ENCODE measurements at places on chromosomes 1 and 21. TPM values are rescaled to one million over a fixed set of nuclear protein-coding genes. Genes with fewer than 3 reads are reported as not detected.
A peak's percentile ranks its signal among the peaks of the same experiment; 100 is the strongest.

The NHLH2 gene
- total RNA-seq = not detected

- DNase-seq = no peak
These were observed 222.6 kb downstream of the DNAH14 start for GRCh38 chr1:225152061-225152460.

The SPRR4 gene
- not detected for total RNA-seq

The DESI2 gene
- 29.6 TPM for total RNA-seq

The SLAMF9 gene
- total RNA-seq = 1.3 TPM

GRCh38 chr21:17690078-17690494 lies 77.4 kb upstream of the BTG3 start:
- no peak for DNase-seq

The MX1 gene
- 107 TPM for total RNA-seq

The KIF26B gene
- total RNA-seq = 1.1 TPM

GRCh38 chr1:185734929-185735700 lies 924 bp downstream of the HMCN1 start:
- no peak for DNase-seq

- DNase-seq = no peak
These were observed 108.9 kb upstream of the POGK start for GRCh38 chr1:166730299-166730888.

The LEFTY2 gene
- not detected for total RNA-seq

The VWA1 gene
- 12.1 TPM for total RNA-seq

The SERINC2 gene
- 1.4 TPM for total RNA-seq

The DMAP1 gene
- total RNA-seq = 44.8 TPM

DNA sequence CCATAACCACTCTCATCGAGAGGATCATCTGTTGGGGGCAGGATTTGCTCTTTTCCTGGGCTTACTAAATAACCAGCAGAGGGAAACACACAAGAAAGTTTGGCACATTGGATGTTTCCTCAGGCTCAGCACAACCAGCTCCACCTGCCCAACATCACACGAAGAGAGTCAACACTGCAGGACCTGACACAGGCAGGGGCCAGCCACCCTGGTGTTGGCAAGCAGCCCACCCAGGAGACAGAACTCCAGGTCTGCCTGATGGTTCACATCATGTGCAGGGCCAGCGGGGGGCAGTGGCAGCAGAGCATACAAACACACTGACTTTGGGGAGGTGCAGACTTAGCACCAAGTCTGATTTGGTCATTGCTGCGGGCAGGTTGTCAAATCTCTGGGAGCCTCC lies 182.3 kb upstream of the GALNT2 start:
- no peak for DNase-seq

- no peak for DNase-seq
These were observed 6.7 kb downstream of the CRP start for GRCh38 chr1:159707472-159708260.

GRCh38 chr1:181094416-181095212 lies 6.1 kb downstream of the IER5 start:
- DNase-seq = no peak

DNA sequence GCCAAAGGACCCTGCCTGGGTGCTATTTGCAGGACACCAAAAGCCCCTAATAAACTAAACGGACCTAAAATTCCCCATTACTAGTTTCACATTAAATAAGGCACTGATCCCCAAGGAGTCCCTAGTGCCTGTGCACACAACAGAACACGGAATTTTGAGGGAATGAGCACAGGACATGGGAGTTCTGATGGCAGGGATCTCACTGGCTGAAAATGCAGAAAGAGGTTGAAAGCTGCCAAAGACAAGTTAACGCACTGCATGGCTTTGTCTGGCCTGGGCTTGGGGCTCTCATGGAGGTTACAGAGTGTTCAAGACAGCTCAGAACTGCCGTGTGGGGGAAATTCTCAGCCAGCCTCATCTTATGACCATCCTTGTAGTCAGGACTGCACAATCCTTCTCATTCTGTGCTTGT lies 15.6 kb upstream of the ATP1B1 start:
- no peak for DNase-seq

DNA sequence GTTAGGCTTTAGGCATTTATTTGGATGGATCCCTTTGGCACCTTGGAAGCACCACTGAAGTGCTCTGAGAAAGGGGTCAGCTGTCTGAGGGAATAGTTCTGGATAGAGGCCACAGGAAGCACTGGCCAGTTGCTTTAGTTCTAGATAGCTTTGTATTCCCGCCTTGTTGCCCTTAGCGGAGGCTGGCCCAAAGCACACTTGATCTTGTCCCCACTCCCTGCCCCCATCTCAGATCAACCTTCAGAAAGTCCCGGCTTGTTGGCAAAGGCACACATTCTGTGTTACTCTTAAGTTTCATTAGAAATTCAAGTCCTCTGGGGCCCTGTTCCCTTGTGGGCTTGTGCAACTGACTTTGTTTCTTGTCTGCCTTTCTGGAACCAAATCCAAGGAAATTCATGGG lies 15.2 kb upstream of the NBL1 start:
- DNase-seq = no peak

DNA sequence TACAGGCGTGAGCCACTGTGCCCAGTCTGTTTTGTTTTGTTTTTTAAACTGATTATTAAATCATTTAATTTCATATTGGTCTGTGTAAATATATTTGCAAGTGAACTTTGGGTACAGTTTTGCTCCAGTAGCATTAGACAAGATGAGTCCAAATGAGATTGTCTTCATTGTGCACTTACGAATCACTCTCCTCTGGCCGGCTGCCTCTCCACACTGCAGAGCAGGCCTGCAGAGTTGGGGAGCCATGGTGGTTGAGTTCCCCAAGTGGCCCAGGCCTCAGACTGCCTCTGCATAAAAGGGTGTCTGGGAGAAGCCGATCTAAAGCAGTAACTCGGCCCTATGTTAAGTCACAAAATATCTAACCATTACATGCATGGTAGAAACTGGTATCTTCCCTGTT lies 74.8 kb downstream of the ATP5PO start:
- DNase-seq = no peak

The FBLIM1 gene
- 21.4 TPM for total RNA-seq

The LRRIQ3 gene
- total RNA-seq = 1.1 TPM

DNA sequence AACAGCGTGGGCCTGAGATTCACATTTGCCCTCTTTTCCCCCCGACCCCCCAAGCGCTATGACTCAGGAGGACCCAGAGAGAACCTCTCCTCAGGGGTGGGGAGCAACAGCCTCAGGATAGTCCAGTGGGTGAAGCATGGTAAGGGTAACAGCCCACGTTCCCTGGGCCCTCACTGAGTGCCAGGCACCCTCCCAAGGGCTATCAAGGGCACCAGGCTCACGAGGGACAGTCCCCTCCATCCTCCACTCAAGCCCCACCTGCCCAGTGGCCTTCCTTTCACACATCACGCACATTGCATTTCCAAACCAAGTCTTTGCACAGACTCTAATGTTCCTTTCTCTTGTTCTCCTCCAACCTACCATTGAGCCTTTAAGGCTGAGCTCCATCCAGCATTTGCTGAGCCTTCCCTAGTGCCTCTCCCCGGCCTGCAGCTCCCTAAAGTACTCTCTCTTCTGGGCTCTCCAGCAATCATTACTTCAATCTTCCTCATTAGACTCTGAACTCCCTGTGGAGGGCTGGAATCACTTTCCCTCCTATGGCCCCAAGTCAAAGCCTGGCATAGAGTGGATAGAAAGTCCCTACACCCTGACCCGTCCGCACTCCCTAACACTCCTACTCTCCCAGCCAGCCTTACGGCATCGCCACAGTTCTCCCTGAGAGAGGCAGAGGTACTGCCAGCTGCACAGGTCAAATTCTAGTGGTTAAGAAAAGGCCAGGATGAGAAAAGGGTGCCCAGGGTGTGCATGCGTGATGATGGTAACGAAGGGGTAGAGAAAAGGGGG lies 1.0 kb downstream of the AKR7A2 start:
- DNase-seq = peak; percentile 68

- no peak for DNase-seq
These were observed 11.2 kb downstream of the TMEM59 start for GRCh38 chr1:54041806-54042205.

The SH3BGR gene
- 2.6 TPM for total RNA-seq

- DNase-seq = peak; percentile 87
These were observed at the start of gene F11R for GRCh38 chr1:161020509-161021164. Gene F11R (minus strand): TSS chr1:161021152. CDS start chr1:161021073, 79 bp downstream.

DNA sequence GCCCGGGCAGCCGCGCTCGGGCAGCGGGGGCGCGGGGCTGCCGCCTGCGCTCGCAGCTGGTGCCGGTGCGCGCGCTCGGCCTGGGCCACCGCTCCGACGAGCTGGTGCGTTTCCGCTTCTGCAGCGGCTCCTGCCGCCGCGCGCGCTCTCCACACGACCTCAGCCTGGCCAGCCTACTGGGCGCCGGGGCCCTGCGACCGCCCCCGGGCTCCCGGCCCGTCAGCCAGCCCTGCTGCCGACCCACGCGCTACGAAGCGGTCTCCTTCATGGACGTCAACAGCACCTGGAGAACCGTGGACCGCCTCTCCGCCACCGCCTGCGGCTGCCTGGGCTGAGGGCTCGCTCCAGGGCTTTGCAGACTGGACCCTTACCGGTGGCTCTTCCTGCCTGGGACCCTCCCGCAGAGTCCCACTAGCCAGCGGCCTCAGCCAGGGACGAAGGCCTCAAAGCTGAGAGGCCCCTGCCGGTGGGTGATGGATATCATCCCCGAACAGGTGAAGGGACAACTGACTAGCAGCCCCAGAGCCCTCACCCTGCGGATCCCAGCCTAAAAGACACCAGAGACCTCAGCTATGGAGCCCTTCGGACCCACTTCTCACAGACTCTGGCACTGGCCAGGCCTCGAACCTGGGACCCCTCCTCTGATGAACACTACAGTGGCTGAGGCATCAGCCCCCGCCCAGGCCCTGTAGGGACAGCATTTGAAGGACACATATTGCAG lies 3.0 kb downstream of the ARTN start:
- DNase-seq = no peak

DNA sequence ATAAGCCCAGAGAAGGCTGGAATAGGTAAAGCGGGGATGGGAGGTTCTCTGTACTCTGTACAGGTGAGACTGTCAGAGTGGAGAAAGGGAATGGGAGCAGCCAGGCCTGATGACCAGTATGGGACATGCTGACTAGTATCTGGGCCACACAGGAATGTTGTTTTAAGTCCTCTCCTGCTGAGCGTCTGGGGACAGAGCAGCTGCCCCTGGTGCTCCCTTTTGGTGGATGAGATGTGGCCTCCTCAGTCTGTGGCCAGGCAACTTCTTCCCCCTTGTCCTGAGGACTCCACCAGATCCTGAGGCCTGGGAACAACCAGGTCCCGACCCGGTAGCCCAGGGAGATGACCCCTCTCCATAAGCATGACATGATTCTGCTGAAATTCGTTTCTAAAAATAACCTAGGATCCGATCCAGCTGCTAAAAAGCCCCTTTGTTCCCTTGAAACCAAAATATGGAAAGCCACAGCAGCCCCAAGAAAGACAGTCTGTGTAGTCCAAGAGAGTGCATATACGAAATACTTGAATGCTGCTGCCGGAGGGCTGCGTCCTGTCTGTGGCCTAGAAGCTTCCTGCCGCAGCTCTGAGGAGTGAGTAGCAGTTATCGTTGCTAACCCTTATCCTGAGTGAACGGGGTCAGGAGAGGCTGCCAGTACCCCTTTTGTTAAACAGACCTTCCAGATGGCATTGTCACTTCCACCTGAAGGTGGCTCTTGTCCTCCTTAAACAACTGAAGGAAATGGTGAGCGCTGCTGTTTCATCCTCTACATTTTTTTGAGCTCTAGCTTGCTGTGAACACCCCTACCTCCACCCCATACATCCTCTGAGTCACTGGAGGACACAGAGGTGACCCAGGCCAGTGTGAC lies 47.1 kb downstream of the ATP2B4 start:
- DNase-seq = peak; percentile 84

The LCE1D gene
- total RNA-seq = not detected

DNA sequence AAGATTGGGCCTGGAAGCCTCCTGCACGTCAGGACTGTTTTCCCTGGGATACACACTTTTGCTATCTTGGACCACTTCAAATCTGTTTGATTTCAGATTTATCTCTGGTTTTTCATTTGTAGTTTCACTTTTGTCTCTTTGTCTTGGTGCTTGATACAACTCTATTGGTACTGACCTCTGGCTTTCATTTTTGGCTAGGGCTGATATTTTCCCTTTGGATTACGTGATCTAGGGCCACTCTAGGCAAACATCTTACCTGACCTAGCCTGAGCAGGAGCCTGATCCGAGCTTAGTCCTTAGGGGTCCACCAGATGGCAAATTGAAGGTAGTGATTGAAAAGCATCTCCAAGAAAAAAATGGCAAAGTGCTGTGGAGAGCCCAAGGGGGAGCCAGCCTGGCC lies 39.6 kb downstream of the ZBTB18 start:
- no peak for DNase-seq

- no peak for DNase-seq
These were observed 544.3 kb downstream of the KCNT2 start for GRCh38 chr1:196063952-196064351.

GRCh38 chr1:223394242-223394641 lies 1.0 kb downstream of the CCDC185 start:
- no peak for DNase-seq

- no peak for DNase-seq
These were observed 249.2 kb downstream of the SLC45A1 start for GRCh38 chr1:8567146-8567545.

DNA sequence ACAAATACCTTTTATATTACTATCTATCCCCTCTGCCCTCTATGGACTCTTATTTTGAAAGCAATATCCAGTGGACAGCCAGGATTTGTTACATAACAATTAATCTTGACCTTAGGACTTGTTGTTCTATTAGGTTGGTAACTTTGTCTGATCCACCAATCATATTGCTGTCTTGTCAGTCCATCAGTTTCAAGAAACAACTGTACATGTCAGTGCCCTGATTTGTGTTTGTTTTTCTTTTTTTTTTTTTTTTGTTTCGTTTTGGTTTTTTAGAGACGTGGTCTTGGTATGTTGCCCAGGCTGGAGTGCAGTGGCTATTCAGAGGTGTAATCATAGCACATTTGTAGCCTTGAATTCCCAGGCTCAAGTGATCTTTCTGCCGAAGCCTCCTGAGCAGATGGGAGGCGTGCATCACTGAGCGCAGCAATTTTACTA lies 1.5 kb upstream of the SCP2 start:
- DNase-seq = no peak

DNA sequence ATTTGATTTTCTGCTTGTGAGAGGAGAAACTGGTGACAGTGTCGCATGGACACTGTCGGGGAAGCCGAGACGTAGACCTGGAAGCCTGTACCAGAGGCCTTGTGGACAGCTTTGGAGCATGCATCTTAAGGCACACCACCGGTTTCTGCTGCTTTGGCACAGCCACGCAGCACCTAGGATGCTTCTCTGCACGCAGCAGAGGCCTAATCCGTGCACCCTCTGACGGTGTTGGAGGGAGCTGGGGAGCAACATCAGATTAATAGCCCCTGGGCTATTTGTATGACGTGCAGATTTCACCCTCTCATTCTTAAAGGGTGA lies 30.3 kb downstream of the TEX35 start:
- DNase-seq = no peak

- no peak for DNase-seq
These were observed 642.7 kb upstream of the CXADR start for GRCh38 chr21:16870103-16870502.

The LRP8 gene
- total RNA-seq = 5.5 TPM

GRCh38 chr1:112231331-112231730 lies 164.7 kb upstream of the CTTNBP2NL start:
- no peak for DNase-seq

DNA sequence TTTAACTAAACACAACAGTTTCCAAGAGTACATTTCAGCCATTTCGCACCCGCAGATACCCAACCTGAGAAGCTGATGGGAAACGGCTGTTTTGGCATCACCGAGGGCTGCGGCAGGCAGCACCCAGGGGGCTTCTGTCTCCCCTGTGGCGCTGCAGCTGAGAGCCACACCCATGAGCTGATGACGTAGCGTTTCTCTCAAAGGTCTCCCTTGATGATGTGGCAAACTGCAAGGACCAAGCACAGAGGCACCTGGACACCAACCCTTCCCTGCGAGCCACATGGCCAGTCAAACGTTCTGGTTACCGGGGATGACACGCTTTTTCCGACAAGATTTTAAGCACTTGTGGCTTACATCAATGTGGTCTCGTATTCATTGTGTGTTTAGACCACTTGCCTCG lies 150.8 kb upstream of the ERG start:
- no peak for DNase-seq

Measured in spleen (tissue), 13 donors.